Fibroblast of skin of right biceps (primary cell): ENCODE measurements at places on chromosomes 6 and 20.

DNA sequence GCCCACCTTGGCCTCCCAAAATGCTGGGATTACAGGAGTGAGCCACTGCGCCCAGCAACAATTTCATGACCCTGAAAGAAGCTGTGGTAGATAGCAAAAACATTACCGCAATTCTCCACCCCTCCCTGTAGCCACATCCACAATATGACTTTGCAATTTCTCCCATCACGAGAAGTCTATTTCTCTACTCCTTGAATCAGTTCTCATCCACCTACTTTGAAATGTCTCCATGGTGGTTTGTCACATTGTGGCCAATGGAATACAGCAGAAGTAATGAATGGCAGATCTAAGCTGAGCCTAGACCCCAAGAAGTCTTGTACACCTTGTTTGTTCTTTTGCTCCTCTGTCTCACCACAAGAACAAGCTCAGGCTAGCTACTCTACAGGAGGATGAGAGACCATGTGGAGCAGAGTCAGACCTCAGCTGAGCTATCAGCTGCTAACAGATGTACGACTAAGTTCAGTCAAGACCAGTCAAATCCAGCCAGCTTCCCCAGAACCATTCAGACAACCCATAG is 6.3 kb downstream of the OXT start:
- DNase-seq: no peak

DNA sequence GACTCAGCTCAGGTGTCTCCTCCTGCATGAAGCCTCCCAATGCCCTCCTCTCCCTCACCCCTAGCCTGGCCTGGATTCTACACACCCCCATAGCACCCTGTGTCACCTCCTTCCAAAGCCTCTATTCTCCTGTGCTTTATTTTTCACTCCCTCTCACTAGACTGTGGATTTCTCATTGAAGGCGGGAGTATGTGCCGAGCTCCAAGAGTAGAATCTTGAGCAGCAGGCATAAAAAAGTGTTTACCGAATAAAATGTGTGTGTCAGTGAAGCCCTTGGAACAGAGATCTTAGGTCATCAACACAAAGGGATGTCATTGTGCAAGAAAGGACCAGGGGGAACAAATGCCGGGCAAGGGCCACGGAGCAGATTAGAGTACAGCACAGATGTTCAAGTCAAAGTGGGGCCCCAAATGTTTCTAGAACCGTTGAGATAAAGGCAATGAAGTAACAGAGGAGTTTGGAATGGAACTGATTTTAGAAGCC is 106.1 kb upstream of the TMEM170B start:
- DNase-seq: no peak

GRCh38 chr6:137493218-137494038 is 766 bp downstream of the OLIG3 start:
- DNase-seq: no peak

DNA sequence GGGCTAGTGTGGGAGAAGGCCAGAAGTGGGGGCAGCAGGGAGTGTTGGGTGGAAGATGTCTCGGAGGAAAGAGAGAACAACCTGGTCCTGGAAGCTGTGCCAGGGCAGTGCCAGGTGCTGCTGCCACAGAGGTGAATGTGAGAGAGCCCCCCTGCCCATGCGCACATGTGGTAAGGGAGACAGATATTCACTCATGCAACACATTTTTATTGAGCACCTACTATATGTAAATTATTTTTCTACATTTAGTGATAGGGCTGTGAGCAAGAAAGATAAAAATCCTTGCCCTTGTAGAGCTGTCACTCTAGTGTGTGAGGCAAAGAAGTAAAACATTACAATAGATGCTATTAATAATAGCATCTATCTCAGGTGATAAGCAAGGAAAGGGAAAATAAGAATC is 471 bp downstream of the CLPSL1 start:
- DNase-seq: no peak

- DNase-seq: no peak
Observed at GRCh38 chr20:3673221-3674070, 8.4 kb downstream of the ADAM33 start.

GRCh38 chr6:147238164-147238563 is 33.9 kb downstream of the STXBP5 start:
- no peak for DNase-seq

DNA sequence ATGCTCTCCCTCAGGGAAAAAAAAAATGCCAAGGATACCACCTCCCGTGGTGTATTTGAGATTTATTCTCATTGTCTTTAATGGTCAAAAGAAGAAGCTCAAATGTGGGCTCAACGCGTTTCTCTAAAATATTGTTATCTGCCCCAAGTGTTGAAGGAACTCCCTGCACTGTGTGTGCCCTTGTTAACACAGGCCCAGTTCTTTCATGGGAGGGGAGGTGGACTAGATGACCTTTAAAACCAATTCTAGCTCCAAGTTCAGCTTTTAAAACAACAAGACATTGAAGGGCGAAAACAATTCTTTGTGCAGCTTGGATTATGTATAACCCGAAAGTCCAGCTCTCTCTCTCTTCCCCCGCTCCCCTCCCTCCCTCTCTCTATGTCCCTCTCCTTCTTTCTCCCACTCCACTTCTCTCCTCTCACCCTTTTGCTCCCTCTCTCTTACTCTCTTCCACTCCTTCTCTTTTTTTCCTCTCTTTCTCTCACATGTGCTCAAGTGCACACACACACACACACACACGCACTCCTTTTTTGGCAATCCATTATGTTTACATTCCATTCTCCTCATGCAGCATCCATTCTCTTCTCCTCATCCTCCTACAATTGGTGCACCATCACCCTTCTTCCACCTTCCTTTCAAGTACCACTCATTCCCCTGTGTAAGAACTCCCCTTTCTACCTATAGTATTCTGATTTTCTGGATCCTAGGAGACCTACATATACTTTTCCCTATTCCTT is 8.5 kb downstream of the HLA-DMB start:
- DNase-seq: peak; percentile 58
